ENCODE measurements at places on chromosomes 12 and 14. TPM values are rescaled to one million over a fixed set of nuclear protein-coding genes. Genes with fewer than 3 reads are reported as not detected.

Gene ARHGEF40
- 89.6 TPM for total RNA-seq

Gene B4GALNT3
- 20.2 TPM for total RNA-seq

Gene KRT83
- not detected for total RNA-seq

Gene KRT81
- total RNA-seq, result 0.30 TPM

Gene PTPRR
- total RNA-seq, result 0.22 TPM

Gene FUT8
- 11.6 TPM for total RNA-seq

Gene AJUBA
- total RNA-seq, result 43.6 TPM

Gene CAND1
- total RNA-seq, result 196 TPM

Gene INHBC
- total RNA-seq, result not detected

Gene CCDC38
- 0.26 TPM for total RNA-seq

Gene WSCD2
- total RNA-seq, result not detected

Gene POTEM
- not detected for total RNA-seq

Gene OTX2
- 147 TPM for total RNA-seq

Gene MORN3
- total RNA-seq, result 0.96 TPM

Gene EMP1
- total RNA-seq, result 39.9 TPM

Gene ANKS1B
- total RNA-seq, result 1.1 TPM

Gene SRRM4
- not detected for total RNA-seq

Gene PRIMA1
- 0.20 TPM for total RNA-seq

Gene MMP19
- 2.3 TPM for total RNA-seq

Gene GALNT8
- total RNA-seq, result not detected

Gene AQP2
- not detected for total RNA-seq

Gene MIP
- total RNA-seq, result not detected

Gene NOS1
- total RNA-seq, result 18.0 TPM

Gene PLEKHG7
- not detected for total RNA-seq

Gene LALBA
- total RNA-seq, result not detected

Gene INTS13
- total RNA-seq, result 51.0 TPM

Gene AQP6
- total RNA-seq, result not detected

Gene CIROP
- total RNA-seq, result not detected

Gene ASPG
- total RNA-seq, result not detected

Gene SUSD6
- 9.2 TPM for total RNA-seq

Gene ATN1
- total RNA-seq, result 144 TPM

Gene ABCD2
- not detected for total RNA-seq

Gene TAMALIN
- total RNA-seq, result 4.8 TPM

Gene TMEM63C
- total RNA-seq, result 0.22 TPM

Gene LRRC10
- total RNA-seq, result not detected

Gene MRPL42
- total RNA-seq, result 179 TPM

Gene PRPF40B
- 14.0 TPM for total RNA-seq

Gene CYP27B1
- total RNA-seq, result 4.5 TPM

Gene KLRK1
- total RNA-seq, result not detected
